H7 (cell line): ENCODE measurements at places on chromosomes 11 and 22.

DNA sequence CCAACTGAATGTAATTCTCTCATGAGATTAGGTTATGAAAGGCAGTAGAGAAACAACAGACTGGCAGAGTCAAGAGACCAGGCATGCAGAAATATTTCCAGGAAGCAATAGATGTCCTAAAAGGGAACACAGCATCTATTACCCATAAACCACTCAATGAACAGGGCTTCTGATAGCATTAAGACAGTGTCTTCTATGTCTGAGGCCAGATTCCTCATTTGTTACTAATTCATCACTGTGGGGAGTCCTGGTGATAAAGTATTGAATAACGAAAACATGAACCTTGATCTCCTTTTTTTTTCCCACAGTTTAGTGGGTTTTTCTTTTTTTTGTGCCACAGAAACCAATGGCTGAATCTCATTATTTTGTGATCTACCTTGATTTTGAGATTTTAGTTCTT, 339.0 kb downstream of the METTL15 start:
- no peak for DNase-seq

DNA sequence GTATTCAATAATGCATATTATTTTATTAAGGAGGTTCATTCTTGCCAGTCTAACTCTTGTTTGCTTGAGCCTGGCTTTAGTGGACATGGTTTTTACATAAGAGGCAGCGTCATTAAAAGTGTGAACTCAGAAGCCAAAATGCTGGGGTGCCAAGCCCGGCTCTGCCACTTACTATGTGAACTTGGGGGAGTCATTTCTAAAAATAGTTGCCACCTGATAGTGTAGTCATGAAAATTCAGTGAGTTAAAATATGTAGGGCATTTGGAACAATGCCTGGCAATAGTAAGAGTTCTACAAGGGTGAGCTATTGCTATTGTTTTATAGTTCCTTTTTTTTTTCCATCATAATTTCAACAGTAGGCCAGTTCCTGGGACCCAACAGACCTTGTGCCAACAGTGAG, 49.9 kb downstream of the TENM4 start:
- DNase-seq: no peak

GRCh38 chr11:102292933-102293332, 24.4 kb upstream of the BIRC3 start:
- DNase-seq: no peak

GRCh38 chr11:47489395-47489755, 40.4 kb upstream of the RAPSN start:
- no peak for DNase-seq

GRCh38 chr22:46528121-46528610, 9.3 kb downstream of the CELSR1 start:
- DNase-seq: no peak

- no peak for DNase-seq
Observed at GRCh38 chr11:67120881-67121710, 2.0 kb downstream of the KDM2A start.

- DNase-seq: no peak
Observed at GRCh38 chr11:72712841-72713240, 38.6 kb upstream of the PDE2A start.

DNA sequence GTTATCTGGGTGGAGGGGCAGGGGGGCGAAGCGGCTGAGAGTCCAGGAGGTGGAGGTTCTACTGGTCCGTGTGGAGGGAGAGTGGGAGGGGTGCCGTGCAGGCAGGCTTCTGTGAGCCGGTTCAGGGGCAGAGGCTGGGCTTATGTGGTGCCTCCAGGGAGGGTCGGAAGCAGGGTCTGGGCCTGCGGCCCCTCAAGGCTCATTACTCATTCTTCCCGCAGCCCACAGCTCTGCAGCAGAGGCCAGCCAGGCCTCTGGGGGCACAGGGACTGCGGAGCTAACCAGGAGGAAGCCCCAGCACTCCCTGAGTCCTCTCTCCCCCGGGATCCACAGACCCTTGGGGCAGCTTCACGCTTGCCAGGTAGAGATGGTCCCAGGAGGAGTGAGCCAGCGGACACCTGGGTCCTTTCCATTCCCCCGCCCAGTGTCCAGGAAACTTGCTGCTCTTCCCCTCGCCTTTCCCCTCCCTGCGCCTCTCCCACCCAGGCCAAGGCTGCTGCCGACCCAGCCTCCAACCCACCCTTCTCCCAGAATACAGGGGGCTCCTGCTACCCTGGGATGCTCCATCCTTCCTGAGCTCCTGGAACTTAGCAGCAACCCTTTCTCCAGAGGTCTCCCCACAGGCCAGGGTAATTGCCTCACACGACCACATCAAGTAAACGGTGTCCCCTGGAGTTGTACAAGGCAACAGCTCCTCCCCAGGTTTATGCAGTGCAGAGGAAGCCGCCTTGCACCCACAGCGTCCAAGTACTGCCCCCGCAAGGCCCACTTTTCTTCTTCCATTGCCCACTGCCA, 6.3 kb downstream of the NRXN2 start:
- peak; percentile 65 for DNase-seq

DNA sequence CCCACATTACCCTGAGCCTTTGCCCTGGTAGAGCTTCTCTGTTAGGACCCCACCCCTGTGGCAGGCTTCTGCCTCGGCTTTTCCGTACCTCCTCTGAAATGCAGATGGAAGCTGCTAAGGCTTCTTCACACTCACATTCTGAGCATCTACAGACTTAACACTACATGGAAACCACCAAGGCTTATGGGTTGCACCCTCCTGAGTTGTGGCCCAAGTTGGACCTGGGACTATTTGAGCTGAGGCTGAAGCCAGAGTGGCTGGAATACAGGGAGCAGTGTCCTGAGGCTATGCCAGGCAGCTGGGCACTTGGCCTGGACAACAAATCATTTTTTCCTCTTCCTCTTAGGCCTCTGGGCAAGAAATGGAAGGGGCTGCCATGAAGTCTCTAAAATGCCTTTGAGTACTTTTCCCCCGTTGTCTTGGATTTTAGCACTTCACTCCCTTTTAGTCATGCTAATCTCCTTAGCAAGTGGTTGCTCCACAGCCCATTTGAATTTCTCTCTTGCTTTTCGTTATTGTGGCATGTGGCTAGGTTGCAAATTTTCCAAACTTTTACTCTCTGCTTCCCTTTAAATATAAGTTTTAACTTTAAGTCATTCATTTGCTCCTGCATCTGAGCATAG, 114.8 kb upstream of the FIBIN start:
- peak; percentile 8 for DNase-seq

- no peak for DNase-seq
Observed at GRCh38 chr22:18114495-18114894, 3.9 kb downstream of the TUBA8 start.

GRCh38 chr22:50739279-50739691, 1.3 kb downstream of the ACR start:
- DNase-seq: no peak

- no peak for DNase-seq
Observed at GRCh38 chr11:8863838-8864237, 47.2 kb upstream of the AKIP1 start.

- no peak for DNase-seq
Observed at GRCh38 chr11:43576320-43576802, 104.2 kb upstream of the HSD17B12 start.
